ENCODE measurements at places on chromosomes 13 and 19. TPM values are rescaled to one million over a fixed set of nuclear protein-coding genes. Genes with fewer than 3 reads are reported as not detected.

The PSPN gene
- 0.98 TPM for total RNA-seq

The CHAMP1 gene
- total RNA-seq: 12.6 TPM

The C1QTNF9B gene
- not detected for total RNA-seq

The ZNF99 gene
- total RNA-seq: not detected

The CYP4F12 gene
- total RNA-seq: not detected
